ENCODE measurements at places on chromosomes 7 and 10. TPM values are rescaled to one million over a fixed set of nuclear protein-coding genes. Genes with fewer than 3 reads are reported as not detected.

- DNase-seq: no peak
These were observed 5.8 kb upstream of the CYP2C18 start for GRCh38 chr10:94677691-94678090.

DNA sequence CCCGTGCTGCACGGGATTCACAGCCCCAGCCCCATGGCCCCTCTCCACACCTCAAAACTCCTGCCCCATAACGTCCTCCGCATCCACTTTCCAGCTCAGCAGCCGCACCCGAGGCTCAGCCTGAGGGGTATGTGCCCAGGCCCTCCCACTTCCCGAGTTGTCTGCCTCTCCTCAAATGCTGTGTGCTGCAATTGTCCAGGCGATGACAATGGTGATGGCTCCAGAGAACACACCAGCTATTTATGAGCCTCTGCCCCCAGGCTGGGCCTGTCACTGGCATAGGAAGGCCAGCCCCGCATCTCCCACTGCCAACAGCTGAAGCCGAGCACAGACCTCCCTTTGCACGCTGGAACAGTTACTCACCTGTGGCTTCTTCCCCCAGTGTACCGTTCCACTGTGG lies 2.4 kb upstream of the LDB3 start:
- peak; percentile 5 for DNase-seq

- DNase-seq: no peak
These were observed 78.1 kb downstream of the FZD1 start for GRCh38 chr7:91342346-91342745.

DNA sequence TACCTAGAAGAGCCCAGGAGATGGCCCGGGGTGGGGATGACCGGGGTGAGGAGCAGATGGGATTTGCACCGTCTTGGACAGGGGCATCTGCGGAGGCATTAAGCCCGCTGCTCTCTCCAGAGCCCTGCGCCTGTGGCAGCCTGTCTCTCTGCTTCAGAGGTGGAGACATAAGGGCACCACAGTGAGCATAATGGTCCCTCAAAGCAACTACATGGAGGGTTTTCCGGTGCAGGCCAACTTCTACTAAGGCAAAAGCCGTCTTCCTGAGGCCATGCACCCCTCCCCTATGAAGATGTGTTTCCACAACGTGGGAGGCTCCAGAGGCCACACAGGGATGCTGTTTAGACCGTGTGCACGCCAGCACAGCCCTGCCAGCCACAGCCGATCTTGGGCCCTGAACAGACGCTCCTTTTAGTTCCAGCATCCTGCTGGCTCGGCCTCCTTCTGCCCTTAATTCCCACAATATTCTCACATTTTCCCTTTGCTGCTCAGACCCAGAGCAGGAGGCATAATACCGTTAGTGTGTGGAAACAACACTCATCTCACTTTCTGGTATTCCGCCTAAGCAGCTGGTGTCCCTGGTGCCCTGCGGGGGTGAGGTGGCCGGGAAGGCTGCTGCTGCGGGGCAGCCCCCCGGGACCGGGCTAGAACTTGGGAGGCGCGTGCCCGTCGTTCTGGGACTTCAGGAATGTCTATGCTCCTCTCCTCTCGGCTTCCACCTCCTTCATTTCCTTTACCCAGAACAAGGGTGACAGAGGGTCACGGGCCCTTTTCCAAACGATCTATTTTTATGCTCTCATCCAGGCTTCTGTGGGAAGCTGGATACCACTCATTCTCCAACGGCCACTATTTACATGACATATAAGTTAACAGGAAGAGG lies 266.9 kb downstream of the TNS3 start:
- DNase-seq: no peak

DNA sequence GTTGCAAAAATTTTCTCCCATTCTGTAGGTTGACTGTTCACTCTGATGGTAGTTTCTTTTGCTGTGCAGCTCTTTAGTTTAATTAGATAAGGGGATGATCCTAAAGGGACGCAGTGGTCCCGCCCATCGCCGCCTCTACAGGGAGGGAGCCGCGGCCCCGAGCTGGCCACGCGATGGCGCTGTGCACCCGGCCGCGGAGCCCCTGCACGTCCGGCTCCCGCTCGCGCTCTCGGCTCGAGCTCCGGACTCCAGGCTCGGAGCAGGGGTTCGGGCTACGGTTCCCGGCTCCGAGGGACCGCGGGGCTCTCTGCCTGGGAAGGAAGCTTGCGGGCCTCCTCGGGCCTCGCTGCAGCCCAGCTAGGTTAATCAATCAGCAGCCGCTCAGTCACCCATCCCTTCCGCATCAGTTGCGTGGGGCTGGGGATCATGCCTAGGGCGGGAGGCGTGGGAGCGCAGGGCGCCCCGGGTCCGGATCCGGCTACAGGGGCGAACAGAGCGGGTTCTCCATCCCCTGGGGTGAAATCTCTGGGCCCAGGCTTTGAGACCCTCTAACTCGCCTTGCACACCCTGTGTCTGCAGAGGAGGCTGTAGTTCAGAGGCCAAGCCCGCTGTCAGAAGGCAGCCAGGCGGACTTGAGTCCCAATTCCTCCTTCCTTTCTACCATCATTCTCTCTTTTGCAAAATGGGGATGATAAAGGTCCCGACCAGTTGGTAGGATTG lies 97.9 kb downstream of the WDR11 start:
- peak; percentile 49 for DNase-seq

DNA sequence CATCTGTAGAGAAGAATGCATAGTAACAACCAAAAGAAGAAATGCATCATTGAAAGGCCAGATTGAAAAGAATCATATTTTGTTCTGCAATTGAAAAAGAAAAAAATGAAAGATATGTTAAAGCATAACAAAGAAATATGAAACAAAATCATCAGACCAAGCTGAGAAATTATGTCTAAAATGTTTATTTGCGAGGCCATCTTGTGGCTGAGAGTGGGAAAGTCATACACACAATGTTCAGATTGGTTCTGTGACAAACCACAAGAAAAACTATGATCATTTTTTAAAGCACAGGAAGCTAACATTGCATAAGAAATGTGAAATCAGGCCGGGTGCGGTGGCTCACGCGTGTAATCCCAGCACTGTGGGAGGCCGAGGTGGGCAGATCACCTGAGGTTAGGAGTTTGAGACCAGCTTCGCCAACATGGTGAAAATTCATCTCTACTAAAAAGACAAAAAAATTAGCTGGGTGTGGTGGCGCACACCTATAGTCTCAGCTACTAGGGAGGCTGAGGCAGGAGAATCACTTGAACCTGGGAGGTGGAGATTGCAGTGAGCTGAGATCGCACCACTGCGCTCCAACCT lies 36.6 kb downstream of the ABCB5 start:
- DNase-seq: no peak

DNA sequence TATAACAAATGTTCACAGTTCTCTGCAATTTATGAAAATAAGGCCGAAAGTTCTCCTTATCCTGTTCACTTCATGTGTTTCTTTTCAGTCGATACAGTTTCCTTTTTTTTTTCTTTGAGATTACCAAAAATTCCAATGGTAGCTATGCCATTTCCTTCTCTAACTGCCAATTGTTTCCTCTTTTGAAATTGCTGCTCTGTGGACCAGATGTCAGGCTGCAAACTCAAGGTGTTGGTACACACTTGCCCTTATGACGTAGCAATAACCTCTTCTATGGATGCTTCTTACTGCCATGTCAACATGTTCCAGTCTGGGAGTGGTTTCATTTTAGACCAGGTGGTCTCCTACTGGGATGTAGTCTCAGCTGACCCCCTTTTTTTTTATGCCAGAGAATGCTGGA lies 52.9 kb downstream of the CASD1 start:
- DNase-seq: no peak

DNA sequence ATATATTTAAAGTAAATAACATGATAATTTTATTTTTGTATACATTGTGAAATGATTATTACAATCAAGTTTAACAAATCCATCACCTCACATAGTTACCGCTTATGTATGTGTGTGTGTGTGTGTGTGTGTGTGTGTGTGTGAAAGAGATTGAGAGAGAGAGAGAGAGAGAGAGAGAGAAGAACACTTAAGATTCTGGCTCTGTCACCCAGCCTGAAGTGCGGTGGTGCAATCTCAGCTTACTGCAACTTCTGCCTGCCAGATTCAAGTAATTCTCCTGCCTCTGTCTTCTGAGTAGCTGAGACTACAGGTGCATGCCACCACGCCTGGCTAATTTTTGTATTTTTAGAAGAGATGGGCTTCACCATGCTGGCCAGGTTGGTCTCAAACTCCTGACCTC lies 17.8 kb downstream of the LYZL1 start:
- no peak for DNase-seq

Gene GDF10
- 1.3 TPM for total RNA-seq

Gene MMP21
- 0.79 TPM for total RNA-seq

Gene FXYD4
- not detected for total RNA-seq

Gene AQP1
- not detected for total RNA-seq

All from CD4-positive, alpha-beta memory T cell (primary cell).